ENCODE measurements at places on chromosomes 4 and X. TPM values are rescaled to one million over a fixed set of nuclear protein-coding genes. Genes with fewer than 3 reads are reported as not detected.

The NXF2B gene
- total RNA-seq: not detected

The GYPA gene
- total RNA-seq: not detected

The CTAG1A gene
- not detected for total RNA-seq

The LRIT3 gene
- total RNA-seq: not detected

The KIAA1210 gene
- not detected for total RNA-seq

The ZNF630 gene
- 1.5 TPM for total RNA-seq

The BANK1 gene
- total RNA-seq: 0.08 TPM

The CSAG1 gene
- not detected for total RNA-seq

The GPR143 gene
- total RNA-seq: not detected

The MAB21L2 gene
- 2.2 TPM for total RNA-seq

The YIPF6 gene
- 26.7 TPM for total RNA-seq

The MBNL3 gene
- 0.53 TPM for total RNA-seq

The PRDM5 gene
- 5.6 TPM for total RNA-seq

The CHST7 gene
- 8.5 TPM for total RNA-seq

The SPANXN4 gene
- not detected for total RNA-seq

The STBD1 gene
- 4.5 TPM for total RNA-seq

The XK gene
- total RNA-seq: 0.15 TPM

The ATP1B4 gene
- not detected for total RNA-seq

The PNMA6F gene
- not detected for total RNA-seq

The CYBB gene
- not detected for total RNA-seq

The TLL1 gene
- total RNA-seq: 0.08 TPM

The SSX2 gene
- total RNA-seq: not detected

The MAGEE1 gene
- total RNA-seq: 0.94 TPM

The BRS3 gene
- total RNA-seq: not detected

The ADGRL3 gene
- not detected for total RNA-seq

The RAB40AL gene
- 0.82 TPM for total RNA-seq

The CSAG2 gene
- not detected for total RNA-seq

The TRAPPC11 gene
- total RNA-seq: 20.0 TPM

The DDX53 gene
- total RNA-seq: not detected

The RRH gene
- 0.08 TPM for total RNA-seq

The CT45A3 gene
- not detected for total RNA-seq

The STARD8 gene
- total RNA-seq: 0.94 TPM

The USP17L11 gene
- not detected for total RNA-seq

The RAI2 gene
- not detected for total RNA-seq

The N4BP2 gene
- total RNA-seq: 1.4 TPM
